ENCODE measurements at places on chromosomes 2 and 18.

DNA sequence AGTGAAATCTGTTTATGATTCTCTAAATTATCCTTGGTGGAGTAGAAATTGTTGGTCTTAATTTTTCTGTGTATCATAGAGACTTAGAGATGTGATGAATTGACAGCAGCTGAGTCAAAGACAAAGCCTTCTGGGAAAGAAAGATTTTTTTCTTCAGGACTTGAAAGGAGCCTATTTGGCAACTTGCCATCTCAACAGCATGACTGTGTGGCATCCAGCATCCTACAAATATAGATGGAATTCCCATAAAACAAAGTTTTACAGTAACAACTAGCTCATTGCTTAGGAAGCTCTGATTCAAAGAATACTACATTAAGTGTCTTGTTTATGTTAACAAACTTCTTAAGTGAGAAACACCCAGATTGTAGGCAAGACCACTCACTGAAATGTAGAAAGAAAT is 79.2 kb upstream of the SETBP1 start:
- DNase-seq, result no peak

DNA sequence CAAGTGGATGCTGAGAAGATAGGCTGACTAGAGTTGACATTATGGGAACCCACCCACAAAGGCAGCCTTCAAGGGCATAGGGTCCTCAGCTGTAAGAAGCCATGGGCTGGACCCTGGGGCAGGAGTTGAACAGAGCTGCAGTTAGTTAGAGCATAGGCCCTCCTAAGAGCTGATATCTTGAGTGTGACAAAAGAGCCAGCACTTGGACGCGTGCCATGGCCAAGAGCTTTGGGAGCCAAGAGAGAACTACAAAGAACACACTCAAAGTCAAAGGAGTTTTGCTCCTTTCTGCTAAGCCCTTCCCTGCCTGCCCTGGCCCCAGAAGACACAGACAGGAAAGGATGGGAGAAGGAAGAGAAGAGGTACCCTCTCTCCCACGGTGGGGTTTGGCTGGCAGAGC is 29.9 kb upstream of the AGAP1 start:
- no peak for DNase-seq

- DNase-seq, result no peak
These were observed 139.0 kb upstream of the LINC00305 start for GRCh38 chr18:64287926-64288325.

DNA sequence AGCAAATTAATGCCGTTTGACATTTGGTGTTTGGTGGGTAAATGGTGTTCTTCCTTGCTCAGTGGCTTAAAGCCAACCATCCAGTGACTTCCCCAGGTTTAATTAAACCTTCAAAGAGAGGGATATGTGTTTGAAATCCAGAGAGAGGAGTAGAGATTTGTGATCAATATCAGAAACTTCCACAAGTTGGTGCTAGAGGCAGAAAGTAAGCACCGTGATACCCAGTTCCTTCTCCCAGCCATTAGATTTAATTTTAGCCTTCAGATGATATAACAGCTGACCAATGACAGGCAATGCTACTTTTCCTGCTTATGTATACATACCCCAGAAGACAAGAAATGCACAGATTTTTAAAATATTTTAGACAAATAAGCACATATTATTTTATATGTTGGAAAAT is 398.5 kb downstream of the CDH2 start:
- no peak for DNase-seq

DNA sequence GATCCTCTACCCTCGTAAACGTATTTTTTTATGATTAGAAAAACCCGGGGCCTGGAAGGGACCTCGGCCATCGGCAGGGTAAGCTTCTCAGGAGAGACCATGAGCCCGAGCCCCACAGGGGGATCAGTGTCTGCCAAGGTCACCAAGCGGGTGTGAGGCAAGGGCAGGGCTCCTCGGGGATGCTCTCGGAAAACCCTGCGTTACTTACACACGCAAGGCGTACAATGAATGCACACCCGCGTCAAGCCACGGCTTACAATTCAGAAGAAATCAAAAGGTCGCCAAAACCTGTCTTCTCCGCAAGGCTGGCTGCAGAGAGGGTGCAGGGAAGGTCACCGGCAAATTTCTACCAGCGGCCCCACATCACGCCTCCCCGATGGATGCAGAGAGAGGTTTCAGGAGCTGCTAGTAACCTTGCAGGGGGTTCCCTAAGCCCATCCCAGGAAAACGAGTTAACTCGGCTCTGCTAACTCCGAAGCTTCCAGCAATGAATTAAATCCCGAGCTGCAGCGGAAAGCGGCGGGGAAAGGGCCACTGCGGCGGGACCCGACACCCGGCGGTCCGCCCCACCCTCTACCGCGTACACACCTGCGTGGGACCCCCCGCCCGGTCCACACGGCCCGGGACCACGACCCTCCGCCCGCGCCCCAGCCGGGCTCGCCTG is 638 bp downstream of the ST3GAL5 start:
- DNase-seq, result peak; percentile 20

DNA sequence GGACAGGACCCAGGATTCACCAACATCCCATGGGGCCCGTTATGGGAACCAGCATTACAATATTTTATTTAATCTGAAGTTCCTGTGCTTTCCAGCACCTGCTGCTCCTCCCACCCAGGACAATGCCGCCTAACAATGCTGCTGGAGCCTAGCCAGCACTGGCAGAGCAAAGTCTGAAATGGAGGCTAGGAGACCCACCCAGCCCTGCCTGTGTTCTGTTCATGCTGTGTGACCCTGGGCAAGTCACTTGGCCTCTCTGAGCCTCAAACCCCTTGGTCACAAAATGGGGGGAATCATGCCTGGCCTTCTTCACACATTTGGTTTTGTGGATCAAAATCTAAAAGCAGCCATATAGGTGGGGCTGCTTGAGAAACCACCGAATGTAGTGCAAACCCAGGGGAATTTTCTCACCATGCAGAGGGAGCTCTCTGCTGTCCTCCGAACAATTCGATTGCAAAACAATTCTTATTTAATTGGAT is 38.5 kb upstream of the ODC1 start:
- DNase-seq, result no peak

DNA sequence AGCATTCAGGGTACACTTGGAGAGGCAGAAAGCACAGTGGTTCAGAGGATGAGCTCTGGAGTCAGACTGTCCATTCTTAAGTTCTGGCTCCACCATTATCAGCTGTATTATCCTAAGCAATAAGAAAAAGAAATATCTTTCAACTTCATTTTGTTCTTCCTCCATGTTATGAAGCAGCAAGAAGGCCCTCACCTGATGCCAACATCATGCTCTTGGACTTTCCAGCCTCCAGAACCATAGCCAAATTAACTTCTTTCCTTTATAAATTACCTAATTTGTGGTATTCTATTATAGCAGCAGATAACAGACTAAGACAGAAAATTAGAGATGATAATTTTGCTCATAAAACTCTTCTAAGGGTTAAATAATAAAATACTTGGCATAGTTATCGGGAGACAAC is 137.1 kb downstream of the RBMS1 start:
- no peak for DNase-seq

DNA sequence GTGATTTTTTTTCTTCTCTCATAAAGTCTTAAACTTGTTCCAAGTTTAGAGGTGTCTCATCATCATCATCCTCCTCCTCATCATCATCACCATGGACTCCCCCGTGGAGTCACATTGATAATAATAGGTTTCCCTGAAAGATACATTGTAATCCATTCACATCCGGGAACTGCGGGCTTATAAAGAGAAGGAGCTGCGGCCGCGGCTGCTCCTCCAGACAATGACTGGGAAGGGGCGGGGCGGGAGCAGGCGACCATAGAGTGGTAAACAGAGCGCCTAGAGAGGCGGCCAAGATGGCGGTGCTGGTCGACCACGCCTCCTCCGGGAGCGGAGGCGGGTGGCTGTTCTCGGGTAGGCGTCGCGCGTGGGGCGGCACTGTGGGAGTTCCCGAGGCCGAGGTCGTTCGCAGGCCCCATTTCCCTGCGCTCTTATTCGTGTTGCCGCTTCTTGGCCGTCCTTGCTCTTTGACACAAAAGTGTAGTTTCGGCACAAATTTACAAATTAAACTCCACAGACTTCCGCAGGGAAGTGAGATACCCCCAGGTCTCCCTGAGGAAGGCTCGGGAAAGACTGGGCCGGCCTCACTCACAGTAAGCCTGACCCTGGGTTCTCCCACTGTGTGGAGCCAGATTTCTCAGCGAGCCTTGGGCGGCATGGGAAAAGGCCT is 1.8 kb upstream of the TCF4 start:
- DNase-seq, result peak; percentile 59

GRCh38 chr2:219401606-219402005 is 13.9 kb upstream of the DNPEP start:
- no peak for DNase-seq

- DNase-seq, result no peak
These were observed 32.7 kb upstream of the HPCAL1 start for GRCh38 chr2:10269711-10270610.

DNA sequence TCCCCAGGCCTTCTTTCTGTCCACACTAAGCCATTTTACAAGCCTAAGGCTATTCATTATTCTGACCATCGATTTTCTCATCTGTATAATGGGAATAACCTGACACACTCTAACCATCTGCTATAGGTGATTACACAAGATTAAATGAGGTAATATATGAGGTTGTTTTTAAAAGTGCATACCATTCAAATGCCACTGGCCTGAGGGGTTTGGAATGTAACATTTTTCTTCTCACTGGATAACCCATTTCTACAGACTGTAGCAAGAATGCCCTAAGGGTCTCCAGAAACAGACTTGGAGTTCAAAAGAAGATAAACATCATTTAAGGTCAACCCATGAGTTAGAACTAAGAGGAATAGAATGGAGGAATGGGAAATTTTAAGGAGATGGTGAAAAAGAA is 111.7 kb upstream of the SETBP1 start:
- no peak for DNase-seq

GRCh38 chr2:206989311-206989710 is 50.0 kb downstream of the CPO start:
- no peak for DNase-seq

DNA sequence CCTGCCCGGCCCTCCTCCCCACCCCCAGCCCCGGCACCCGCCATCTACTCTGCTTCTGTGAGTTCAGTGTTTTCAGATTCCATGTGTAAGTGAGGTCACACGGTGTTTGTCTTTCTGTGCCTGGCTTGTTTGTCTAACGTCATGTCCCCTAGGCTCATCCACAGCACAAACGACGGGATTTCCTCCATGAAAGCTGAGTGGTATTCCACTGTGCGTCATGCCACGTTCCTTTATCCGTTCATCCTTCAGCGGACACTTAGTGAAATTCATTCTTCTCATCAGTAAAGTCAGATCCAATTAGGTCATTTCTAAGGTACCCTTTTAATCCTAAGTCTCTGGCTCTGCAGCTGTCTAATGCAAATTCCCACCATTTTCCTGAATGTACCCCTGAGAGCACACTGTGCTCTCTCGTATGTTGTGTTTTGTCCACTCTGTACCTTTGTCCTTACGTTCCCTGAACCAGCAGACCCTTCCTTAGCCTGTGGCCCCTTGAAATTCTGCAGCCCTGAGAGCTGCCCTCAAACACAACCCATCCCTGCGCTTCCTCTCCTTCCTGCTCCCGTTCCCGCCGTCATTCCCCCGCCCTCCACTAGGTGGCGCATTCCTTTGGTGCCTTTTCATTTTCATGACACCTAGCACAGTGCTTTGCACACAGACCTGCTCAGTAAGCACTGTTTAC is 44.1 kb downstream of the TRAPPC12 start:
- DNase-seq, result peak; percentile 71

- DNase-seq, result no peak
These were observed 533.4 kb downstream of the ERBB4 start for GRCh38 chr2:212005085-212005671.

DNA sequence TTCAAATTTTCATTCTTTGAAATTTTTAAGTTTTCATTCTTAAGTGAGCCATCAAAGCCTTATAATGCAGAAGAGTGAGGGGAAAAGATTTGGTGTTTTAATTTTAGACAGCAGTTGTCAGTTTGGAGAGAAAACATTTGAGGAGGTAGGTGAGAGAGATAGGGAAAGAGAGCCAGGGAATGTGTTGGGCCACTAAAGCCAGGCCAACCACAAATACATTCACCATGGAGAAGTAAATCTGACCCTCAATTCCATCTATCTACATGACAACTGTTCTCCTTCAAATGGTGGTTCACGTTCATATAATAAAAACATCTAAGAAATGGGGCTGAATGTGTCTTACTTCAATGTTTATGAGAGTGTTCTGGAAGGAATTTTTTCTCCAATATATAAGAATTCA is 553.0 kb upstream of the SYT4 start:
- no peak for DNase-seq

- no peak for DNase-seq
These were observed 29.3 kb downstream of the GPR55 start for GRCh38 chr2:230895536-230896345.

DNA sequence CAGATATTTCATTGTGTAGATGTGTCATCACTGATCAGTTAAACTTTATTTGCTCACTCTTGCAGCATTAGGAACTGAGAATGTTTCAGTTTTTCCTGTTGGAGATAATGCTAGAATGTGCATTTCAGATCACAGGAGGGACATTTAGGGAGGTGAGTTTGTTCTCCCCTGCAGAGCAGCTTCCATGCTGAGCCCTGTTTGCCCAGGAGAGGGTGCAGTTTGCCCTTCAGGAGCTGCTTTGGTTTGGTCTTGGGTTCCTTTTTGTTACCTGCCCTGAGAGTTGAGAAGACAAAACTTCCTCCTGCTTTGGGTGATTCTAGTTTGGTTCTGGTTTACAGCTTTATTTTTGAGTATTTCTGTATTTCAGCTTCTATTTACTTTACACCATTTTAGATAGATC is 49.9 kb downstream of the DGKD start:
- peak; percentile 57 for DNase-seq

DNA sequence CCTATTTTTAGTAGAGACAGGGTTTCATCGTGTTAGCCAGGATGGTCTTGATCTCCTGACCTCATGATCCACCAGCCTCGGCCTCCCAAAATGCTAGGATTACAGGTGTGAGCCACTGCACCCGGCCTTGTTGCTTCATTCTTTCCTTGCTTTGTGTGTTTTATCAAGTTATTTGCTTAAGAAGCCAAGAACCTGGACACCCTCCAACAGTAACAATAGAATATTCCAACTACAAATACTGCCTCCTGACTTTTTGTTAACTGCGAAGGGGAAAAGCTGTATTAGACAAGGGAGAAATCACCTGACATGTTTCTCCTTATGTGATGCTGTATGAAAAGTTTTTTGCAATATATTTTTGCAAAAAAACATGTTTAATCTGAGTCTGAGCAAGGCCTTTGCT is 297.2 kb downstream of the NCKAP5 start:
- DNase-seq, result no peak

- DNase-seq, result no peak
These were observed 99.4 kb downstream of the NEDD4L start for GRCh38 chr18:58143386-58143785.

GRCh38 chr18:80147418-80148325 is 38.6 kb downstream of the ADNP2 start:
- DNase-seq, result peak; percentile 66

DNA sequence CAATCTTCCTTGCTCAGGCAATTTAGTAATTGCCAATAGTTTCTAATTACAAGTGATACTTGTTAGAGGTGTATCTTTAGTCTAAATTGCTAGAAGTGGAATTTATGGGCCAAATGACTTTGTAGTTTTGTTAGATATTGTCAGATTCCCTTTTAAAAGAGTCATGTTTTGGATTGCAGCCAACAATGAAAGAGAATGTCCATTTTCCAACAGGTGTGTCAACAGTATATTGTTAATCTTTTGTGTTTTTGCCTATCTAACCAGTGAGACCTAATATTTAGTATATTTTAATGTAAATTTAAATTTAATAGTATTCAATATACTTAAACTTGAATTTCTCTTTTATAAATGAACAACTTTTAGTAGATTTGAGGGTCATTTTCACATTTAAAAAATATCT is 259.4 kb upstream of the ETAA1 start:
- DNase-seq, result no peak

GRCh38 chr2:239688122-239688681 is 287.4 kb upstream of the HDAC4 start:
- DNase-seq, result no peak

- no peak for DNase-seq
These were observed 3.0 kb upstream of the HS1BP3 start for GRCh38 chr2:20653695-20654534.

Measured in activated T-cell treated with anti-CD3 and anti-CD28 coated beads for 4 hours (primary cell).